ENCODE measurements at places on chromosomes 7 and 10.

GRCh38 chr10:78082636-78083035 is 49.0 kb downstream of the RPS24 start:
- no peak for DNase-seq

GRCh38 chr7:24241206-24241605 is 42.8 kb upstream of the NPY start:
- DNase-seq = no peak

GRCh38 chr7:76342222-76342621 is 16.6 kb downstream of the YWHAG start:
- DNase-seq = no peak

- DNase-seq = no peak
Measured at GRCh38 chr7:94588075-94588474, 67.9 kb downstream of the SGCE start.

GRCh38 chr10:26485150-26485941 is 47.2 kb downstream of the APBB1IP start:
- DNase-seq = no peak

GRCh38 chr10:110356628-110357245 is 52.0 kb upstream of the SMNDC1 start:
- peak; percentile 85 for DNase-seq

GRCh38 chr7:159065852-159066480 is 78.7 kb downstream of the VIPR2 start:
- no peak for DNase-seq

DNA sequence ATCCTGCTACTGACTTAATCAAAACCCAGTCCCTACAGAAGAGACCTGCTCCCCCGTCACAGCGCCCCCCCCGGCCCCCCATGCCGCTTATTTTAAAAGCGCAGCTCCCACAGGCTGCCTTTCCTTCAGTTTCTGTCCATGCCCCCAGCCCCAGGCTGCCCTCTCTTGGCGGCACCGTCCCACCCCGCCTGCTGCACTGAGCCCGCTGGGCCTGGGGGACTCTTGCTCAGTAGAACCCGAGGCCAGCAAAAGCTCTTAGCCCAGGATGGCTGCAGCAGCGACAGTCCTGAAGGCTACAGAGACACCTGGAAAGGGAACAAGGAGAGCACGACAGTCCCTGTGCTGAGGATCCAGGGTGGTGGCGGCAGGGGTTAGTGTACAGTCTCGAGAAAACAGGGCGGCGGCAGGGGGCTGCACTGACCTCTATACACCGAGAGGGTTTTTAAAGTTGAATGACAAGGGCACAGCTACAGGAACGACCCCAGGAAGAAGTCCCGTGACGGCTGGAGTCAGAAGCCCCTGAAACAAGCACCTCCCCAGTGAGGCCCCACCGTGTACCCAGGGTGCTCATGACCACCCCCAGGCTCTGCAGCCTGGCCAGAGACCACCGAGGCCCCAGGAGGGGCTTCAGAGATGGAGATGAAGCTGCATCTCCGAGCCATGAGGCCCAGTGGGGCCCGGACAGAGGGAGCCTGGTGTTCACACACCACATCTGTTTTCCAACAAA is 54.4 kb downstream of the ZRANB1 start:
- DNase-seq = peak; percentile 11

- DNase-seq = no peak
Measured at GRCh38 chr10:87550741-87551140, 46.0 kb downstream of the MINPP1 start.

- peak; percentile 28 for DNase-seq
Measured at GRCh38 chr7:42843205-42843800, 68.6 kb downstream of the C7orf25 start.

- no peak for DNase-seq
Measured at GRCh38 chr10:11191678-11192077, 174.0 kb downstream of the CELF2 start.
